ENCODE measurements at places on chromosomes 2 and 18.

DNA sequence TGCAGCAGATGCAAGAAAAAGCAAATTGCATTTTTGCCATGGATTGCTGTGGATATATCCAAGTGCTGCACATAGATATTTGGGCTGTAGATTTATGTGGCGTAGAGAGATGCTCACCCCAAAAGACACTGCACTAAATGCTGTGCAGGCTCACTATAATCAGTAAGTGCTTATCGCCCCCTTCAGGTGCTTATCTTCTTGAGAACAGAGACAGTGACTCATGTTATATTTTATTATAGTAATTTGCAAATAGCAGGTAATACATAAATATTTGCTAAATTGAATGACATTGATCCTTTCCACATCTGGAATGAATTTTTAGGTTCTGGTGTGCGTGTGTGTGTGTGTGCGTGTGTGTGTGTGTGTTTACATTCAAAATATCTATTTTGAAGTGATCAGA is 36.8 kb upstream of the PLEKHM3 start:
- no peak for DNase-seq

DNA sequence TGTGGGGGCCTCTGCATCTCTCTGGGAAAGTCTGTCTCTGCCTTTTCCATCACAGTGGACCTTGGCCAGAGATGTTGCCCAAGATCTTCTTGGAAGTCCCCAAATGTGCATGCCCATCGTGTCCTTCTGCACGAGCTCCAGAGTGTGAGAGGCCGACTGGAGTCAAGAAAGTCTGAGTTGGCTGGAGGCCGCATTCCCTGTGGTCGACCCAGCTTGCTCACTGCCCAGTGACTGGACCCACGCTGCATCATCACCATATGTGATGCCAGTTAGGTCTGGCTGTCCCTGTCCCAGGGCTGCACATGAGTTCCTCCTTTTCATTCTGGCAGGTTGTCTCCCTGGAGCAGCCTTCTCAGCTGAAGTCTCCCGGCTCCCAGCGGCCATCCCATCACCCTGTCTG is 93.8 kb downstream of the ARL4C start:
- DNase-seq = no peak

- no peak for DNase-seq
These were observed 56.7 kb downstream of the MALT1 start for GRCh38 chr18:58727776-58728500.

DNA sequence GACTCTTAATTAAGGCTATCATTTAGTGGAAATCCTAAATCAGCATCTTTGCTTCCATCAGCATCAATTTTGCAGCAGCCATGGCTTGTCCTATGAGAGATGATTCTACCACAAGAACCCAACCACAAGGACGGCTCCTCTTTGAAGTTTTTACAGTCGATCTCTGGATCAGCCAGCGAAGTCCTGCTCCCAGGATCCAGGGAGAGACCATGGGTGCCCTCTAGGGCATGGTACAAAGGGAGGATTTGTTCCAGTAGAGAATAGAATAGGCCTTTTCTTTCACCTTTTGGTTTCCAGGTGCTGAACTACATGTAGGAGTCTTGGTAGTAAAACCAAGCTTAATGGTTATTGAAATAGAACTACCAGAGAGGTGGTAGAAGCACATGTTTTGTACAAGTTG is 52.7 kb downstream of the TMEM200C start:
- no peak for DNase-seq

DNA sequence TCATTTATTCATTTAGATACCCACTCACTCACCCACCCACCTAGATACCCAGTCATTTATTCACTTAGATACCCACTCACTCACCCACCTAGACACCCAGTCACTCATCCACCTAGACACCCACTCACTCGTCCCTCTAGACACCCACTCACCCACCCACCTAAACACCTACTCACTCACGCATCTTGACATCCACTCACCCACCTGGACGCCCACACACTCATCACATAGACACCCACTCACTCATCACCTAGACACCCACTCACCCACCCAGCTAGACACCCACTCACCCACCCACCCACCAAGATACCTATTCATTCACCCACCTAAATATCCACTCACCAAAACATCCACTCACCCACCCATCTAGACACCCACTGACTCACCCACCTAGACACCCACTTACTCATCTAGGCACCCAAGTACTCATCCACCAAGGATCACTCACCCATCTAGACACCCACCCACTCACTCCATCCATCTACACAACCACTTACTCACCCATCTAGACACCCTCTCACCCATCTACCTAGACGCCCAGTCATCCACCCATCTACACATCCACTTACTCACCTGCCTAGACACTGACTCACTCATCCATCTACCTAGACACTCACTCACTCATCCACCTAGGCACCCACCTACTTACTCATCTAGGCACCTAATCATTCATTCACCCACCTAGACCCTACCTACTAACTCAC is 723.7 kb upstream of the RAB6C start:
- no peak for DNase-seq

GRCh38 chr2:104641786-104642185 is 212.1 kb upstream of the POU3F3 start:
- DNase-seq = no peak

- DNase-seq = no peak
These were observed 8.6 kb upstream of the HPCAL1 start for GRCh38 chr2:10294077-10294476.

DNA sequence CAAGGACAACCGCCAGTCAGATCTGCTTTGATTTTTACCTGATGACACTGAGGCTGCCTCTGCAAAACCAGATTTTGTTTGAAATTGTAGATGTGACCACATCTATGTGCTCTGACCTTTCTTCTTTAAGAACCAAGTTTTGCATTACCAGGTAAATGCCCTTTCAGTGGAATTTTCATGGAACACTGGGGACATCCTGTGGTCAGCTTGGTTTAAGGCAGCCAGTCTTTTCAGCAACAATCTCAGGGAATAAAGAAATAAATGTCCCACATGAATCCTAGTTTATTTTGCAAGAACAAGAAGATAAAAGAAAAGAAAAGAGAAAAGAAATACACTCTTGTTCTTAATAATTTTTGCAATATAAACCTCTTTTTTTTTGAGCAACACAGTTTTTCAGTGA is 90.6 kb downstream of the POU3F3 start:
- no peak for DNase-seq

DNA sequence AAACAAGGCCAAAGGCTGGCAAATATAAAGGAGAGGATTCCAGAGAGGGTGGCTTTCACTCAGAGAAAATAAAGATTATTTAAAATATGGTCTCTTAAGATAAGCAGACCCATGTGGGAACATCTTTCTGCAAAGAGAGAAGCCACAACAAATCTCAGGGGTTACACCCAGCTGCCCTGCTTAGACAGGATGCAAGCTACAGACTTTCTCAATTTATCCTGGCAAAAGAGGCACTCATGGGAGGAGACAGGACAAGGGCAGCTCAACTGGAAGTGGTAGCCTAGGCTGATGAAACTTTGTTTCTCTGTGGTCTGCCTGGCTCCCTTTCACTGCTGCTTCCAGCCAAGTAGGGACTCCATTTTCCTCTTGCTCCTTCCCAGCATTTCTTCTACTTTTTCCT is 25.9 kb upstream of the SULT1C4 start:
- DNase-seq = no peak

DNA sequence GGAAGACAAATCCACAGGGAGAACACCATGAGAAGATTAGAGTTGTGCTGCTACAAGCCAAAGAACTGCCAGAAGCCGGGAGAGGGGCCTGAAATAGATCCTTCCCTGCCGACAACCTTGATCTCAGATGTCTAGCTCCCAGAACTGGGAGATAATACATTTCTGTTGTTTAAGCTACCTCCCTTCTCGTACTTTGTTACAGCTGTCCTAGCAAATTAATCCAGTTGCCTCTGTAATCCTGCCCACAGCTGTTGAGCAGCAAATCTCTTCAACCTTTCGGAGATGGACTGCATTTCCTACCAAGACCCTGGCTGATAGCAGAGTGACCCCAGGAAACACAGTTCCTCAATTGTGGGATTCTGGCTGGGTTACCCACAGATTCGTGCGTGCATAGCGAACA is 2.6 kb upstream of the TBC1D8 start:
- no peak for DNase-seq

GRCh38 chr2:181076658-181077057 is 96.3 kb downstream of the UBE2E3 start:
- DNase-seq = no peak

GRCh38 chr2:167279810-167280209 is 391.5 kb downstream of the XIRP2 start:
- DNase-seq = no peak

DNA sequence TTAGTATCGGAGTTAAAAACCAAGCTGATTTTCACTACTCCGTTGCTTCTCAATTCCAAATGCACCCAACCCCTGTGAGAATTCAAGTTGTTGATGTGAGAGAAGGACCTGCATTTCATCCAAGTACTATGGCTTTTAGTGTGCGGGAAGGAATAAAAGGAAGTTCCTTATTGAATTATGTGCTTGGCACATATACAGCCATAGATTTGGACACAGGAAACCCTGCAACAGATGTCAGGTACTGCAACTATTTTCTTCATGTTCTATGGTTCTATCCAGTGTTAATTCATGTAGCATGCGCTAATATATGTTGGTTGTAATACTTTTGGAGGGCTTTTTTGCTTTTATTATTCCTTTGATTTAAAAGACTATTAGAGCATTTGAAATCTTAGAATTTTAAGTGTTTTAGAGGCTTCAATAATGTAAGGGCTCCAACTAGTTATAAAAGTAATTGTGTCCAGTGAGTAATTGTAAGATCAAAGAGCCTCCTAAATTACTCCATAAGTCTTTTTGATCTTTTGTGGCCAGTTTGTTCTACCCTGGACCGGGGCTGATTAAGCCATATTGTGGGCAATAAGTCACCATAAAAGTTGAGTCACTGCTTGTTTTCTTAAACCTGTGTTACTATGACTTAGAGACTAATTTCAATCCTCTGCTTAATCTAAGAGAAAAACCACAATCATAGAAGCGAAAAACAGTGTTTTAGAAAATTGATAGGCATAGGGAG is 22.9 kb downstream of the DSG4 start:
- DNase-seq = no peak

GRCh38 chr2:88451811-88452564 is 505 bp downstream of the FOXI3 start:
- DNase-seq = no peak

DNA sequence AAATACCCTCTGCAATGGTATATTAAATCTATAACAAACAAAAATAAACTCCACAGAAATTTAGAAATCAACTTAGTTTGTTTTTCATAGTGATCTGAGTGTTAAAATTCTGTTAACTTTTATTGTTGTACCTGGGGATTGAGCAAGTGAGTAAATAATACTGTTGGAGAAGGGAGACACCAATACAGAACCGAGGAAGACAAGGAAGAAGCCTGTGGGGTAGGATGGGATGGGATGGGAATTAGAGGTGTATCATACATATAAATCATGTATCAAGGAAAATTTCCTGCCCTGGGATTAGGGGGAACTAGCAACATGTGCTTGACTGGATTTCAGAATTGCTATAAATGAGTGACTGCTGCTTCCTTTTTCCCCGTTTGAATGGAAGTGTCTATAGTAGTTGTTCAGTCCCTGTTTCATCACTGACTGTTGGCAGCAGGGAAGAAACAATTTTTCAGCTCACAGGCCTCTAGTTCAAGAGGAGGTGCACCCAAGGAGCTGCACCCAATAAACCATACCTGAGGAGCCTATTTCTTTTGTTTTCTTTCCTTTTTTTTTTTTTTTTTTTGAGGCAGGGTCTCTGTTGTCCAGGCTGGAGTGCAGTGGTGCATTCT is 53.1 kb downstream of the SP110 start:
- DNase-seq = no peak

DNA sequence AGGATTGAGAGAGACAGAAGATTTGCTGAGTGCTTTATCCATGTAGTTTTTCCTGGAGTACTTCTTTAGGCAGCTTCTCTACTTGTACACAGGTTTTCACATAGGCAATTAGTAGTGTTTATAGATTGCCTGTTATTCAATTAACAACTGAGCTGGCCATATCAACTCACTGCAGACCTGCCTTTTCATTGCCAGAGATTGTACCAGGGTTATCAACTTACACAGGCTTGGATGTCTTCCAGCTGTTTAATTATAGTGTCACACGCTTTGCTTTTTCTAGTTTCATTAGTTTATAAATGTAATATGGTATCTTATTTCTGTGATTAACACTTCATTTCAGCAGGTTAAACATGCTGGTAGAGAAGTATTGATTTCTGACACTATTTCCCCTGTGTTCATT is 125.9 kb downstream of the GPD2 start:
- DNase-seq = no peak

DNA sequence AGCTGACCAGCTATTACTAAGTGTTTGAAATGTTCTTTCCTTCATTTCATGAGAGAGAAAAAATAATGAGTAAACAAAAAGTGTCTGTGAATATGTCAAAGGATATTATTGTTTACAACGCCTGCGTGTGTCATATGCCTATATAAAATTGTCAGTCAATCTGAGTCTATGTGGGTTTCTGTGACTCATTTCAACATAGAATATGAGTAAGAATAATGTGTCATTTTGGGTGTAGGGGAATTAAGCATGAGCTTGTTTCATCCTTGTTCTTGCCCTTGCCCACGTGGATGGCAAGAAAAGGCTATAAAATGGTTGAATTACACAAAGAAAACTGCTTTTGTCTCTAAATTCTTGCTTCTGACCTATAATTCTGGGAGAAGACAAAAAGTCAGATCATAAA is 466.0 kb downstream of the PTH2R start:
- no peak for DNase-seq

DNA sequence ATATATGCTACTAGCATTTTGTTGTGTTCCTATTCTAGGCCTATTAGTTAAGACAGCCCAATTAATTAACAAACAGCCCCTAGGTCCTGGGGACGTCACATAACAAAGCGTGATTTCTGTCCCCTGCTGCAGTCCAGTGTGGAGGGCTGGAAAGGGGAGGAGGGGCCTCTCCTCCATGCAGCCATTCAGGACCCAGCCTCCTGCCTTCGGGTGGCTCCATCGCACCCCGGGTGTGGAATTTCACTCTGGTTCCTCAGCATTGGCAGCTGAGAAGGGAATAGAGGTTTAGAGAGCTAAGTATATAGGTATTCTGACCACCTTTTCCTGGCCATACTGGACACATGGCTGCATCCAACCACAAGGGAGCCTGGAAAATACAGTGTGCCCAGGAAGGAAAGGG is 42.4 kb downstream of the MC2R start:
- DNase-seq = no peak

DNA sequence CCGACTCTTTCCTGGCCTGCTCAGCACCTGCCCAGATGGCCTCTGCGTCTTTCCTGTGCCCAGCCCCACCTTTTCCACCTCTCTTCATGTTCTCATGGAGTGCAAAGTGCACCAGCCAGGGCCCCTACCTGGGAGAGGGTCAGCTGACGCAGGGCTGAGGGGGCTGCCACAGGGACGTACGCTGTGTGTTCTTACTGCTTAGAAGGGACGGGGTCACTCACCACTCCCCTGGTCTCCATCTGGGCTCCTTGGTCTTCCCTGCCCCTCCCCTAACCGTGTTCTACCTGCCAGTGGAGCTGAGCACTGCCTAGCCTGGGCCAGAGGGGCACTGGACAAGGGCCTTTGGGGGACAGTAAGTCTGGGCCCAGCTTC is 8.6 kb downstream of the ERFE start:
- no peak for DNase-seq
